SK-N-MC (cell line): ENCODE measurements at places on chromosomes 1 and 21.

DNA sequence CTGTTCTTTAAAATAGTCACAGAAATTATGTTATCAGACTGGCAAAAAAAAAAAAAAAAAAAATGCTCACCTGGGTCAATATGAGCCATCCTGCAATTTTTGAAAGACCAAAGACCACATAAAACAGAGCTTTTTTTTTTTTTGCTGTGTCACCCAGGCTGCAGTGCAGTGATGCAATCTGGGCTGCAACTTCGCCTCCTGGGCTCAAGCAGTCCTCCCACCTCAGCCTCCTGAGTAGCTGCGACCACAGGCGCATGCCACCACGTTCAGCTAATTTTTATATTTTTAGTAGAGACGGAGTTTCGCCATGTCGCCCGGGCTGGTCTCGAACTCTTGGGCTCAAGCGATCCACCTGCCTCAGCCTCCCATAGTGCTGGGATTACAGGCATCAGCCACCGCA lies 62.8 kb downstream of the RGS13 start:
- no peak for DNase-seq

DNA sequence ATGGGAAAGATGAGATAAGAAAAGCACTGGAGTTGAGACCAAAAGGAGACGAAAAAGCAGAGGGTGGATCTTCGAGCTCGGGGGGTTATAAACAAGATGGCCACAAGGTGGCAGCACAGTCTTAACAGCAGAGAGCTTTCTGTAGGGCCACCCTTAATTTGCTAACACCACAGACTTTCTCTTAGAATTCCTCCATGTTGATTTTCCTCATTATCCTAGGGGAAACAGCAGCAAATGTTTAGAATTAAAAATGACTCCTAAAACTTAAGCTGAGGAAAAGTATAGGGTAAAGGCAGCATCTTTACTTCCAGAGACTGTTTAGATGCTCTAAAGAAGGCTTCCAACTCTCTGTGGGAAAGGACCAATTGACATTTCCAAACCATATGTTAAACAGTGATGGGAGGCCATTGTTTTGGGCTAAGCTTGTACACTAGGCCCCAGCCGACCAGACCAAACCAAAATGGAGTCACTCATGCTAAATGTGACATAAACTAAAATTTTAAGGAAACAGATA lies 2.5 kb upstream of the APOBEC4 start:
- DNase-seq, result peak; percentile 91

DNA sequence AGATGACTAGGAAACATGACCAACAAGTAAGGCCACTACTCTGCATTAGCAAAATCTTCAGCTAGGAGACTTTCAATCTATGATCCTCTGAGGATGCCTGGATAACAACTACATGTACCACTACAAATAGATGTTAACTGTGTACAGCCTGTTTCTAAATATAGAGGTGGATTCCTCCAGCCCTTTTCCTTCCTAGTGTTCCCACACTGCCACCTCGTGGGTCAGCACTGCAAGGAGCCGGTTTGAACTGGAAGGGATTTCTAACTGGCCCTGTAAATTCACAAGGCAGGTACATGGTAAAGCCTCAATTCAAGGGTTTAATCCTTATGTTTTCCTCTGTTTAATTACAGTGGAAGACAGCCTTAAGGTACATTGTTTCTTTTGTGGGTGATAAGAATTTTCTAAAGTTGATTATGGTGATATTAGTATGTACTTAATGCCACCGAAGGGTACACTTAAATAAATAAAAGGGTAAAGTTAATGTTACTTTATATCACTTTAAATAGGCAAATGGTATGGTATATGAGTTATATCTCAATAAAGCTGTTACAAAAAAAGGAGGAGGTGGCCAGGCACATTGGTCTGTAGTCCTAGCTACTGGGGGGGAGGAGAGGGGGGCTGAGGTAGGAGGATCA lies 14.4 kb downstream of the SMYD3 start:
- peak; percentile 44 for DNase-seq

DNA sequence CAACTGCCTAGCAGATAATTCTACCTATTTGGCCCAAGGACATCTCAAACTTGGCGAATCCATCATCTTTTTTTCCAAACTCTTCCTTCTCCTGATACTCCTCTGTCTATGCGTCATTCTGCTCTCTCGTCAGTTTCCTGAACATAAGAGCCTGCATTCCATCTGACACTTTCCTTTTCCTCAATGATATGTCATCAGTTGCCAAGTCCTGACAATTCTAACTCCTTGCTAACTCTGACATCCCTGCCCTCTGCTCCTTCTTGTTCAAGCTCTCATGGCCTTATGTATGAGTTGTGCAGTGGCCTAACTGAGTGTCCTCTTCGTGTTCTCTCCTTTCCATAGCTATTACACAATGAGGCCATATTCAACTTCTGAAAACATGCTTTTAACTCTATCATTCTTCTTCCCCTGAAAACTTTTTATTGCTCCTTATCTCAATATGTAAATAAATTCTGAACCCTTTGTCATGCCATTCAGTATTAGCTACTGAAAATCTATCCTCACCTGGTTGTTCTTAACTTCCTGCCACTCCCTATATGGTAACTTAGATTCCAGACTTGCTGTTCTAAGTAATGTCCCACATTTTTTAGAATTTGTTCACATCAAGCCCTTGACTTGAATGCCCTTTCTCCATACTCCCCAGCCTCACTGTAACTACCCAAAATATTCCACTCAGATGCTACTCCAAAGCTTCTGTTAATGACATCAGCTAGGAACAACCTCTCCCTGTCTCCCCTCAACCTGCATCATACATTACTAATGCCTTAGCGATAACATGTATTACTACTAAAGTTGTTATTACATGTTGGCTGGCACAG lies 11.5 kb downstream of the PALMD start:
- no peak for DNase-seq

- no peak for DNase-seq
Measured at GRCh38 chr1:198440842-198441241, 99.6 kb downstream of the ATP6V1G3 start.

- no peak for DNase-seq
Measured at GRCh38 chr1:200399860-200400259, 10.0 kb downstream of the ZNF281 start.

DNA sequence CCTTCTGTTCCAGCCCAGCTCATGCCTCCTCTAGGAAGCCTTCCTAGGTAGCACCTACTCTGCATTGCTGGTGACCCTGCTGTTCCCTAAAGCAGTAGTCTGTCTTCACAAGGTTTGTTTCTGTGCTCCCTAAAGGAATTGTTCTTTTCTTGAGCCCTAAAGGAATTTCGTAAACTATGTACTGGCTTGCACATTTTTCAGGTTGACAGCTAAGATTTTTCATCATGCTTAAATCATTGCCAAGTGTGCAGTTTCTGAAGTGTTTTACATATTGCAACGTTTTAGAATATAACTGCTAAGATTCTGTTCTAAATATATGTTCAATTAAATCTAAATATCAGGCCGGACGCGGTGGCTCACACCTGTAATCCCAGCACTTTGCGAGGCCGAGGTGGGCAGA lies 13.1 kb downstream of the S100A16 start:
- DNase-seq, result no peak

DNA sequence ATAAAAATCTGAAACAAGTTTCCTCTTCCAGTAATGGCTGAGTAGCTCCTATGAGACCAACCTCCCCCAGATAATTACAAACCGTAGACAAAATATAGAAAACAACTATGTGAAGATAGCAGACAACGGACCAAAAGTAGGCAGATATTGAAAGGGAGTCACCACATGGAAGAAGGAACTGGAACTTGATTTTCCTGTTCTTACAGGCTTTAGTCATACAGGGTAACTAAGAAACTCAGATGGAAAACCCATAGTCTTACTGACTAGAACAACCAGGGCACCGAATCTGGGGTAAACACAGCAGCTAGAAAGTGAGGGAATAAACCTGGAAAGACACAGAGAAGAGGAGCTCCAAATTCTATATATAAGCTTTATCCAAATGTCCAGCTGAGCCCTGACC lies 26.0 kb downstream of the LMX1A start:
- no peak for DNase-seq

DNA sequence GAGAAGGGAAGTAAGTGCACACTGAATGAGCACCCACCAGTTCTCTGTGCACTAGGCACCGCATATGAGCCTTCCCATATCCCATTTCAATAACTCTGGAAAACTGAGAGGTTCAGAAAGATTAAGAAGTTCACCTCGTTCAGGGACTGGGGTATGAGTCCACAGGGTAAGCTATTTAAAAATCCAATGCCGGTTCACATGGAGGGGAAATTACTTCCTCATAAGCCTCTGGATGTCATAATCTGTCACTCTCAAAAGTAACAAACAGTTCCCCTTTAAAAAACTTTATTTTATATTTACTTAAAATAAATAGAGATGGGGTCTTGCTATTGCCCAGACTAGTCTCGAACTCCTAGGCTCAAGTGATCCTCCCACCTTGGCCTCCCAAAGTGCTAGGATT lies 1.9 kb downstream of the OR2B11 start:
- no peak for DNase-seq

DNA sequence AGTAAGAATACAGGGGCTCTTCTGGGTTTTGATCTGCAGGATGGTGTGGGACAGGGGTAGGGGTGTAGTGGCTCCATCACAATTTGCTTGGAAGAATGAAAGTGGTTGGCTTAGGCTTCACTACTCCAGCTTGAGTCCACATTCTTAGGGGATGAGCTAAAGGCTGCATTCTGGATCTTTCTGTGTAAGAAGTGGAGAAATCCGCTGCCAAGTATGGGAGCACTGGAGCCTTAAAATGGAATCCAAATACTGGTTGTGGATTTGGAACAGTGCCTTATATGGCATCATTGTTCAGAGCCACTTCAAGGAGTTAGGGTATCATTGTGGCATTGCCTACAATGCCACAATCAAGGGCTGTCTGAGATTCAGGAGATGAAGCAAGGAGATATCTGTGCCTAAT lies 187.1 kb downstream of the LMO4 start:
- no peak for DNase-seq

- DNase-seq, result no peak
Measured at GRCh38 chr1:201252944-201253371, 30.3 kb upstream of the PKP1 start.

GRCh38 chr1:20376880-20377494 lies 86.3 kb downstream of the VWA5B1 start:
- no peak for DNase-seq
